ENCODE measurements at places on chromosomes 7 and 10. TPM values are rescaled to one million over a fixed set of nuclear protein-coding genes. Genes with fewer than 3 reads are reported as not detected.

The BTBD16 gene
- total RNA-seq, result not detected

The ZNF248 gene
- 30.4 TPM for total RNA-seq

The PIK3CG gene
- total RNA-seq, result 2.4 TPM

The CPN1 gene
- not detected for total RNA-seq

The WASL gene
- 58.6 TPM for total RNA-seq

The CALY gene
- not detected for total RNA-seq

The PKD2L1 gene
- total RNA-seq, result not detected

The SPDYE6 gene
- total RNA-seq, result not detected

The RBM20 gene
- 1.3 TPM for total RNA-seq

The NUP205 gene
- total RNA-seq, result 34.8 TPM

DNA sequence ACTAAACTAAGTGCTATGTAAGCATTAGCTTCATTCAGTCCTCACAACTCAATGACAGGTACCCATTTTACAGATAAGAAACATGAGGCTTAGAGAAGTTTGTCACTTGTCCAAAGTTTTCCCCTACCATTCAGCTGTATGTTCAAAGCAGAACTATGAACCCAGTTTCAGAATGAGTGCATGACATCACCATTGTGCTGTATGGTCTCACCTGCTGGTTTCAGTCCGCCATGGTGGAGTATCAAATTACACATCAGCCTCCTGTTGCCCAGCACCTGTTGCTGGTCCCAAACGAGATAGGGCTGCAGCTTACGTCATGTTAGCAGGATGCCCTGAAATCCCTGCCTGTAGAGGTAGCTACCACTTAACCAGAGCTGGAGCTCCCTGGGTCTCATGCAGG lies 95.0 kb downstream of the DYNC1I1 start:
- no peak overlapping the region for H3K4me3 ChIP-seq
- no peaks in the 10 kb centered on the region for H3K27me3 ChIP-seq
- no peaks in the 10 kb centered on the region for H3K4me1 ChIP-seq
- no peaks in the 10 kb centered on the region for H3K36me3 ChIP-seq
- DNase-seq, result no peak
- H3K27ac ChIP-seq, result no peak overlapping the region

DNA sequence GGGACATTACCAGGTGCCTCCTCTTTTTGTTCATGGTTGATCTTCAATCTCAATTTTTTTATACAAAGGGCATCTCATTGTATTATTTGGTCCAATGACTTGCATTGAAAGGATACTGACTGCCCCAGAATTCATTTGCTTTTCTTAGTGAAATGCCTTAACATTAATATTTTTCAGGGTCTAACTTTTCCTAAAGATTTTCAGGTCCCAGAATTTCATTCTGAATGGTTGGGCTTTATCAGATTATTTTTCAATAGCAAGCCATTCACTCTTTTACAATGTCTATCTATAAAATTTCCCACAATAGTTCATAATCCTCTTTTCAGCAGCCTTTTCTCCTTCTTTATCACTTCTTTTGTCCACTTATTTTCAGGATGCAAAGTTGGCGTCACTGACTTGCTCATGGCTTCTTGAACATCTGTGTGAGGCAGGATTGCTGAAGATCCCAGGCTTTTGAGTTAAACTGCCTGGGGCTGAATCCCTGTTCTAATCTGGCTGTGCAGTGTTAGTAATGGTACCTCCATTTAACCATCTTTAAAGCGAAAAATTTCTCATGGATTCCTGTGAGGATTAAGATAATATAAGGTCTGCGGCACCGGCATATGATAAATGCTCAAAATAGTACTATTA lies 131.7 kb upstream of the HDAC9 start:
- no peaks in the 10 kb centered on the region for H3K36me3 ChIP-seq
- no peak overlapping the region for H3K27ac ChIP-seq
- no peak overlapping the region for H3K4me3 ChIP-seq
- DNase-seq, result no peak
- no peaks in the 10 kb centered on the region for H3K4me1 ChIP-seq

DNA sequence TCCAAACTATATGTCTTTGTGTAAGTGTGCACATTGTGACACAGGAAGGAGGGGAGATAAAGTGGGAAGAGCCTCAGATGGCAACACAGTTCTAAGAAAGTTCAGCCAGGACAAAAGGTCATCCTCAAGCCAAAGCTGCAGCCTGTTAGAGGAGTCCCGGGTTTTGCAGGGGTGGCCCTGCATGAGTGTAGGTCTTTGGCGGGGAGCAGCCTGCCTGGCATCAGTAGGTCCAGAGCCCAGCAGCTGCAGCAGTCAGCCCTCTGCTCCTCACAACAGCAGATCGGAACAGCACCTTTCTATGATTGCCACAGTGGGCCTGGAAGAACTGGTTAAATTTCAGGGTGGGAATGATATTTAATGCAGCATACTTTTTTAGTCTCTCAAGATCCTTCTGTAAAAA lies 13.5 kb upstream of the VDAC2 start:
- no peaks in the 10 kb centered on the region for H3K36me3 ChIP-seq
- H3K4me1 ChIP-seq, result peaks cover 6% of the 10 kb centered on the region
- no peaks in the 10 kb centered on the region for H3K27me3 ChIP-seq
- no peak overlapping the region for H3K4me3 ChIP-seq
- H3K27ac ChIP-seq, result no peak overlapping the region

- no peak for DNase-seq
- H3K27me3 ChIP-seq, result no peaks in the 10 kb centered on the region
- H3K27ac ChIP-seq, result no peak overlapping the region
- no peaks in the 10 kb centered on the region for H3K4me1 ChIP-seq
- H3K36me3 ChIP-seq, result no peaks in the 10 kb centered on the region
Observed at GRCh38 chr10:70274643-70275042, 9.2 kb downstream of the NPFFR1 start.

- no peak overlapping the region for H3K27ac ChIP-seq
- H3K4me3 ChIP-seq, result no peak overlapping the region
- H3K36me3 ChIP-seq, result no peaks in the 10 kb centered on the region
- no peaks in the 10 kb centered on the region for H3K4me1 ChIP-seq
- H3K27me3 ChIP-seq, result no peaks in the 10 kb centered on the region
Observed at GRCh38 chr7:30087371-30087770, 47.4 kb upstream of the MTURN start.

- no peaks in the 10 kb centered on the region for H3K36me3 ChIP-seq
- H3K4me1 ChIP-seq, result no peaks in the 10 kb centered on the region
- no peak for DNase-seq
- H3K4me3 ChIP-seq, result no peak overlapping the region
Observed at GRCh38 chr7:144474800-144475615, 71.5 kb upstream of the NOBOX start.

DNA sequence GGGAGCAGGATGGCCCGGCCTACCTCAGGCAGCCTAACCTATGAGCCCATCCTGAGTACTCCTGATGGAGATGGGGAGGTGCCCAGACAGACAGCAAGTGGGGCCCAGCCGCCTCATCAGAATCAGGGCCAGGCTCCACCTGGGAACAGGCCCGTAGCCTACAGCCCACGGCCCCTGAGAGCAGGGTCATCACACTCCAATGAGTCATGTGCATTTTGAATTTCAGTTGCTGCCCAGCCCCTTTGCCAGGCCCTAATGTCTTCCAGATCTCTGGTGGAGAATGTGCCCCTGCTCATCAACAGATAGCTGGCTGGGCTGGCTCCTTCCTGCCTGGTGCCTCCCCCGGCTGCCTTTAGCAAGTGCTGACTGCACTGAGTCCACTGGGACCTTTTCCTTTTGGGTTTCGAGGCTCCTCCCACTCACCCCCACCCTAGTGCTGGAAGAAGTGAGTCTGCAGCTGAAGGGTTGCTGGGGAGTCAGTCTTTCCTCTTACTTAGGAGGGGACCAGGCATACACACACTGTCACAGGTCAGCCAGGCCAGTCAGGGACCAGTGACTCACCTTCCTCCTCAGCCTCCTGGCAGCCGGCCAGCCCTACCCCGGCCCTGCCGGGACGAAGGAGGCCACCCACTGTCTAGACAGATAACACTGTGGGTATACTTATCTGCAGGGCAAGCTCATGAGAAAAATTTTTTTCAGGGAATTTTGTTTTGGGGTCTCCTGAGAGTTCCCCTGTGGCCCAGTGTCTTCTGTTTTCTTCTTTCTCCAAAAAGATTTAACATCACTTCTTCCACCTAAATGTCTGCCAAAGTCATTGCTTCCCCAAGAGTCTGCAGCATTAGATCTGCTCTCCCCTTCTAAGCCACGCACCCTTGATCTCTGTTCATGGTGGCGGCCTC lies 9.1 kb upstream of the ASIC3 start:
- H3K36me3 ChIP-seq, result peaks cover 28% of the 10 kb centered on the region
- DNase-seq, result peak; percentile 43
- H3K4me1 ChIP-seq, result peaks cover 16% of the 10 kb centered on the region
- H3K27me3 ChIP-seq, result no peaks in the 10 kb centered on the region
- no peak overlapping the region for H3K4me3 ChIP-seq
- no peak overlapping the region for H3K27ac ChIP-seq

DNA sequence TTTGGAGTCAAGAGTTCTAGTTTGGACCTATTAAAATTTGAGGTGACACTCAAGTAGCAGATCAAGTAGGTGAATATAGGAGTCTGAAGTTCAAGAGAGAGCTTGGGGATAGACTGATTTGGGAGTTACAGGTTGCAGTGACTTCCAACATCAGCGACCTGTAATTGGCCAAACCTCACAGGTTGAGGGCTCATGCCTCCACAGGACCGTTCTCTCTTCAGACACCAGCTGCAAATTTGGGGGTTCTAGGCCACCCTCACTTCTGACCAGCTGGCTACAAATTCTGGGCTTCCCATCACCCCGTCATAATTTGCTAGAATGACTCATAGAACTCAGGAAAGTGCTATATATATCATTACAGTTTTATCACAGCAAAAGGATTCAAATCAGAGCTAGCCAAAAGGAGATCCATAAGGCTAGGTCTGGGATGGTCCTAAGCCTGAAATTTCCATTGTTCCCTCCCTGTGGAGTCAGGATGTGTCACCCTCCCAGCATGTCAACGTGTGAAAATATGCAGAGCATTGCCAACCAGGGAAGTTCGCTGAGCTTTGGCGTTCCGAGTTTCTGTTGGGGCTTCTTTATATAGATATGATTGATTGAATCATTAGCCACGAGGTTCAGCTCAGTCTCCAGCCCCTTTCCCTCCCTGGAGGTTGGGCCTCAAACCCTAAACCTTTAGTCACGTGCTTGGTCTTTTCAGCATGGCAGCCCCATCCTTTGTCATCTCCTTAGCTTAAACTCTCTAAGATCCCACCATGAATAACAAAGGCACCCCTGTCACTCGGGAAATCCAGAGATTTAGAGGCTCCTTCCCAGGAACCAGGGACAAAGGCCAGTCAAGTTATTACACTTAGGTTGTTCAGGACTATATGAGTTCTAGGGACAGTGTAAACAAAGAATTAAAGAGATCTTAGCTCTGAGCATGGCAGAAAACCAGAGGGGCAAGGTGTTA lies 20.7 kb upstream of the ZNF212 start:
- no peak overlapping the region for H3K27ac ChIP-seq
- no peak for DNase-seq
- no peak overlapping the region for H3K4me3 ChIP-seq
- H3K36me3 ChIP-seq, result peaks cover 32% of the 10 kb centered on the region
- no peaks in the 10 kb centered on the region for H3K4me1 ChIP-seq
- no peaks in the 10 kb centered on the region for H3K27me3 ChIP-seq

DNA sequence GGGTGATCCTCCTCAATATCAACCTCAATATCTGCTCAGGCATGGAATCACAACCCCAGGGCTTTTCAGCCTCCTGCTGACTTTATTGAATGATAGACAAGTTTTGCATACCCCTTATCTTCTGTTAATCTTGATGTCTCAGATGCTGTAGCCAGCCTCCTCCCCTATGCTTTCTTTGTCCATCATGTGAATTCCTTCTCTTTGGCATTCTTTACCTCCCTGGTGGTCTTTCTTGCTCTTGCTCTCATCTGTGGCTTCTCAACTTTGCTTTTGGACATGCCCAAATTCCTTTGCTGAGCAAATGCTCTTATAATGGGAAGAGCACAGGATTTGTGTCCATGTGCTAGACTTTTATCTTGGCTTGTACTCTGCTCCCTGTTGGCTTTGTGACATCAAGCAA lies 73.4 kb upstream of the FAM13C start:
- DNase-seq, result no peak
- H3K36me3 ChIP-seq, result no peaks in the 10 kb centered on the region
- no peak overlapping the region for H3K27ac ChIP-seq
- no peaks in the 10 kb centered on the region for H3K4me1 ChIP-seq
- H3K4me3 ChIP-seq, result no peak overlapping the region

GRCh38 chr7:157139111-157139809 lies 534 bp downstream of the UBE3C start:
- H3K27ac ChIP-seq, result peak overlapping the region; percentile 73
- H3K27me3 ChIP-seq, result no peaks in the 10 kb centered on the region
- DNase-seq, result peak; percentile 56
- peaks cover 19% of the 10 kb centered on the region for H3K4me1 ChIP-seq

DNA sequence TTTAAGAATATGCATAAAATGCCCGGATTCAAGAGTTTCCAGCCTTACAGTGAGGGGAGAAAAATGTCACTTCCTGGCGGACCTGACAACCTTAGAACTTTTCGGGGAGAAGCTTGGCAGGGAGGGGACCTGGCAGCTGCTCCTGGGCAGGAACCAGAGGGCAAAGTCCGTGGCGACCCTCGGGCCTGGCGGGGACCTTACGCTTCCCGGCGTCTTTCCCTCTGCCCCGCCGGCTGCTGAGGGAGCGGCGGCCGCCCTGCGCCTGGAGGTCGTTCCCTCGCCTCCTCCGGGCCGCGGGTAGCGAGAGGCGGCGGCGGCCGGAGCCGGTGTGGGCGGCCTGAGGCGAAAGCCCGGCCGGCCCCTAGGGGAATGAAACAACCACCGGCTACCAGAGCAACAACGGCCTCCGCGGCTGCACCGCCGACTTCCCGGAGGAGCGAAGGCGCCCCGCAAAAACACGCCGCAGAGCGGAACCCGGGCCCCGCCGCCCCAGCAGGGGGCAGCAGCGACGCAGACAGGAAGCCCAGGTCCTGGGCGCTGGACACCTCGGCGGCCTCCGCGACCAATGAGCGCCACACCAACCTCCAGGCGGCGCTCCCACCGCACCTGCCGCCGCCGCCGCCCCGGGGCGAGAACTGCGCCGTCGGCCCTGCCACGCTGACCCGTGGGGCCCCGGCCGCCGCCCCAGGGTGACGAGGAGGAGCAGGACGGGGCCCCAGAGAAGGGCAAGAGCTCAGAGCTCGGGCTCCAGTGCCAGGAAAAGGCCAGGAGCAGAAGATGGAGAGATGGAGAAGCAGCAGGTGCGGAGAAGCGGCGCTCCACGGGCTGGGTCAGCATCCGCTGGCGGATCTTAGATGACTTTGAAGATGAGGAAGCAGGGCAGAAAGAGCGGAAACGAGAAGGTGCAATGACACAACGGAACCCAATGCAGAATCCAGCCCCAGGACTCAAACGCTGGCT lies 10.5 kb upstream of the ACSM6 start:
- DNase-seq, result peak; percentile 90
- no peaks in the 10 kb centered on the region for H3K36me3 ChIP-seq
- peak overlapping the region; percentile 95 for H3K27ac ChIP-seq
- no peaks in the 10 kb centered on the region for H3K27me3 ChIP-seq

GRCh38 chr10:124723826-124724225 lies 20.4 kb downstream of the FAM53B start:
- H3K4me1 ChIP-seq, result peaks cover 89% of the 10 kb centered on the region
- DNase-seq, result no peak
- peak overlapping the region; percentile 77 for H3K27ac ChIP-seq
- no peak overlapping the region for H3K4me3 ChIP-seq
- no peaks in the 10 kb centered on the region for H3K27me3 ChIP-seq

Data from thyroid gland (tissue), 4 donors.